Osteoblast (primary cell): ENCODE measurements at places on chromosomes 3 and 15. TPM values are rescaled to one million over a fixed set of nuclear protein-coding genes. Genes with fewer than 3 reads are reported as not detected.

The PPCDC gene
- 5.6 and 6.5 TPM in 2 replicates for total RNA-seq

The PRTG gene
- 4.7 and 5.6 TPM in 2 replicates for total RNA-seq

DNA sequence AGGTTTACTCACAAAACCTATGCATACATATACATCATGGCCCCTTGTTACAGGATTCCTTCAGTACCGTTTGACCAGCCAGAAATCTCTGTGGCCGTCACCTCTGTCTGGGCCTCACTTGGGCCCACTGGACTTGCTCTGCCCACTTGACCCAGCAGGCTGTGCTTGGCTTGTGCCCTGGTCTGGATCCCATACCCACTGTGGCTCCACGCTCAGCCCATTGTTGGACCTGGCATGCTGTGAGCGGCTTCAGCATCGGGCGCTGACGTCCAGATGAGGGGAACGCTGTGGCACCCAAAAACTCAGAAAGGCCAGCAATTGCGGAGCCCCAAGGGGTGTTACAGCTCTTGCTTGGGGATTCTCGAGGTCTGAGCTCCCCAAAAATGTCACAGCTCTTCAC lies 733.6 kb downstream of the PLOD2 start:
- DNase-seq, result no peak

DNA sequence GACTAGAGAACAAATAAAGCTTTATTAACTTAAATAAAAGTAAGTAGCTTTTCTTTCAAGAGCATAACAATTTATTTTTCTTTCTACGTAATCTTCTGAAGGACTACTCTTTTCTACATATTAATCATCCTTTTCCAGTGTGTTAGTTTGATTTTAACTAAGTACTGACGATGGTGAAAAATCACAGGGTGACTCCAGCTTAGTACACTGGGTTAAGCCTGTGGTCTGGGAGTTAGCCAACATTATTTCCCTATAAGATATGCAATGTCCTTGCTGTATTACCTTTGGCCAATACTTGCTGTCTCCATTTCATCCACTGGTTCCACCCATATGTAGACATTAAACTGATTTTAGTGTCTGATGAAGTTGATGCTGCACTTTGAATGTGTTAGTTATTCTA lies 508.6 kb upstream of the SUCLG2 start:
- DNase-seq, result no peak

- peak; percentile 71 for DNase-seq
Measured at GRCh38 chr3:14520967-14521366, 19.2 kb downstream of the GRIP2 start.

DNA sequence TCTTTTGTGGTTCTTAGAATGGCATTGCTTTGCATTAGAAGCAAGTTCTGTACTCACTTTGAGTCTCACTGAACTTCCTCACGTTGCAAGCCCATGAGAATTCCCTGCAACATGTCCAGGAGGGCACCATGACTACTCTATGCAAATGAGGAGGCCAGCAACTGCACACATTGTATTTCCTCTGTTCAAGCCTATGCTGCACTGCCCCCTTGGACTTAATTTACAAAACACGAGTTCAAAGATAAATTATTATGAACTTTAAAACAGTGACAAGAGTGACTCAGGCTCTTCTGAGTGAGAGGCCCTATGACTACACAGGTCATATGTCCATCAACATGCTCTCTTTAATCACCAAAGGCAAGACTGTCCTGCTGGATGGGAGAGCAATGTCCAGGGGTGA lies 484.2 kb upstream of the ATP11B start:
- DNase-seq, result no peak

- DNase-seq, result no peak
Measured at GRCh38 chr15:85430406-85431204, 50.2 kb downstream of the AKAP13 start.
